ENCODE measurements at places on chromosomes 1 and 21.
A peak's percentile ranks its signal among the peaks of the same experiment; 100 is the strongest.

- DNase-seq, result no peak
These were observed 19.9 kb upstream of the TMEM39B start for GRCh38 chr1:32052887-32053286.

- no peak for DNase-seq
These were observed 8.9 kb upstream of the RAB3GAP2 start for GRCh38 chr1:220281159-220281574.

- DNase-seq, result no peak
These were observed 22.4 kb downstream of the PTTG1IP start for GRCh38 chr21:44850905-44851657.

DNA sequence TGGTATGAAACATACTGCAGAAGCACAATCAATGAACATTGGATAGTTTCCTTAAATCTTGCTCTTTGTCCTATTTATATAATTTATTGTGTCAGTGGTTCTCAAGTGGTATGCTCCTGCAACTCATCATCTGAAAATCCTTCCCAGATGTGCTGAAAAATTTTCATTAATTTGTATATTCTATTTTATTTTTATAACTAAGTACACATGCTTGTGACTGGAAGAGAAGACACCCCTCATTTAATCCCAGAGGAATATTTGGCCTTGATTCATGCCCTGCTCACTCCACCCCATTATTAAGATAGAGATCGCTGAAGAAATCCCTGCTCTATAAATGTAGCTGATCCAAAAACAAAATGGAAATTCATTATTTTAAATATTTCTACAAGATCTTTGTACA, 870.5 kb upstream of the CXADR start:
- no peak for DNase-seq

DNA sequence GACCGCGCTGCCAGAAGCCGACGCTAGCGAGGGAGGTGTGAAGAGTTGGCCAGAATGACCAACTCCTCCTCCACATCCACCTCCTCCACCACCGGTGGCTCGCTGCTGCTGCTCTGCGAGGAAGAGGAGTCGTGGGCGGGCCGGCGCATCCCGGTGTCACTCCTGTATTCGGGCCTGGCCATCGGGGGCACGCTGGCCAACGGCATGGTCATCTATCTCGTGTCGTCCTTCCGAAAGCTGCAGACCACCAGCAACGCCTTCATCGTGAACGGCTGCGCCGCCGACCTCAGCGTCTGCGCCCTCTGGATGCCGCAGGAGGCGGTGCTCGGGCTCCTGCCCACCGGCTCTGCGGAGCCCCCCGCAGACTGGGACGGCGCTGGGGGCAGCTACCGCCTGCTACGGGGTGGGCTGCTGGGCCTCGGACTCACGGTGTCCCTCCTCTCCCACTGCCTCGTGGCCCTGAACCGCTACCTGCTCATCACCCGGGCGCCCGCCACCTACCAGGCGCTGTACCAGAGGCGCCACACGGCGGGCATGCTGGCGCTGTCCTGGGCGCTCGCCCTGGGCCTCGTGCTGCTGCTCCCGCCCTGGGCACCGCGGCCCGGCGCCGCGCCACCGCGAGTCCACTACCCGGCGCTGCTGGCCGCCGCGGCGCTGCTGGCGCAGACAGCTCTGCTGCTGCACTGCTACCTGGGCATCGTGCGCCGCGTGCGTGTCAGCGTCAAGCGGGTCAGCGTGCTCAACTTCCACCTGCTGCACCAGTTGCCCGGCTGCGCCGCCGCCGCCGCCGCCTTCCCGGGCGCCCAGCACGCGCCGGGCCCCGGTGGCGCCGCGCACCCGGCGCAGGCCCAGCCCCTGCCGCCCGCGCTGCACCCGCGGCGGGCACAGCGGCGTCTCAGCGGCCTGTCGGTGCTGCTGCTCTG, 1.2 kb downstream of the GPR88 start:
- DNase-seq, result no peak

DNA sequence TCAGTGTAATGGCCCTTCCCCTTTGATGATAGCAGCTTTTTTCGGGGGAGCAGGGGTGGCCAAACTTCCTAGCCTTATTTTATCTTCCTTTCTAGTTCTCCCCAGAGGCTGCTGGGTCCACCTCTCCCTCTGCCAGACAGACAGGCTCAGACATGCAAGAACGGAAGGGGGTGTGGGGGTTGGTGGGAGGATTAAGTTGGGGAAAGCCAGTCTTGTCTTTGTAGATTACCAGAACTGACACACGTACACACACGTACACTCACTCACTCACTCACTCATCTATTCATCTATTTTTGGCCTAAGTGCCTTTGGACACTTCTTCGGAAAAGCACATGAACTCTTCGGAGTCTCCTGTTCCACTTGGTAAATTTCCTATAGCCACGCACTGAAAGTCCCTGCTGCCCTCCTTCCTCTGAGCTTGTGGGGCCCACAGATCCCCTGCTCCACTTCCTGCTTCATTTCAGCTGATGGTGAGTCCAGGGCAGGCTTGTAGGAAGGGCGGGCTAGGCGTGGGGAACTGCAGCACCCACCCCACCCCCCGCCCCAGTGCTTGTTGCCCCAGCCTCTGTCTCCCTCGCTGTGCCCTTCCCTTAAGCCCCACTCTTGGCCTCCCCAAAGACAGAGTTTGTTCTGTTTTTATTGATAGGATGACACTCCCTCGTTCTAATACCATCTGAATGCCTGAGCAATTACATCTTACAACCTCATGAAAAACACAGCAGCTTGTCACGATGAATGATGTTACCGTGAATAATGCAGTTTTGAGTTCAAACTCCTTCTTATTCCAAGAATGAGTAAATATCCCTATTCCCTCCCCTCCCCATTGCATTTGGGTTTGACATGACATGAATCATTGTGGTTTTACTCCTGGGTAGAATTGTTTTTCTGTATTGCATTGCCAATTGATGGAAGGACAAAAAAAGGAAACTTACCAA, 60.7 kb upstream of the ATP5PO start:
- peak; percentile 58 for DNase-seq

GRCh38 chr1:234188454-234188792, 184.8 kb upstream of the COA6 start:
- DNase-seq, result no peak

DNA sequence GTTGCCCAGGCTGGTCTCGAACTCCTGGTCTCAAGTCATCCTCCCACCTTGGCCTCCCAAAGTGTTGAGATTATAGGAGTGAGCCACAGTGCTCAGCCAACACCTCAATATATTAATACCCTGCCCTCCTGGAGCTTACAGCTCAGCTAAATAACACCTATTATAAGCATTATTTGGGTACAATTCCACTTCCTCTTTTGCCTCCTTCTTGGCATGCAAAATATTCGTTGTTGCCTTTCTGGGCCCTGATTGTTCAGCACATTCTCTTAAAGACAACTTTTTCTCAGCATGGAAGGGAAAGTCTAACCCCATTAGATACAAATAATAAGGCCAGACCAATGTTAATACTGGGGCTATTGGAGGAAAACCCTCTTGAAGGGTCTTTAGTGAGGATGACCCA, 2.8 kb downstream of the PAQR7 start:
- DNase-seq, result no peak

GRCh38 chr1:228228601-228229074, 20.8 kb downstream of the OBSCN start:
- no peak for DNase-seq

DNA sequence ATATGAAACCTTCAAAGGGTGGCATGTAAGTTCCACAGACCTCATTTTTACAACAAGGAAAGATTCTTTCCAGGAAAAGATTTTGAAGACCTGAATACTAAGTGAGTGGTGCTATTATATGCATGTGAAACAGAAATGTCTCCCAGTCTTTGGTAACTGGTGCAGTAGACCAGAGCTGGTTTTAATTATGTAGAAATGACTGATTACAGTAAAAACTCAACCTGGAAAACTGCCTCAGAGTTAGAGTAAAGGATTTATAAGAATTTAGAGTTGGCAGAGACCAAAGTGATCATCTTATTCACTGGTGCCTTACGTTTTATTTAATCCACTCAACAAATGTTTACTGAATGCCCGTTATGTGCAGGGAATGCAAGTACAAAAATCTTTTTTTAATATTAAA, 30.2 kb upstream of the LRRC8D start:
- DNase-seq, result no peak

- no peak for DNase-seq
These were observed 305.7 kb downstream of the SETD4 start for GRCh38 chr21:35754583-35754982.

GRCh38 chr1:101220906-101221305, 15.9 kb upstream of the S1PR1 start:
- no peak for DNase-seq

DNA sequence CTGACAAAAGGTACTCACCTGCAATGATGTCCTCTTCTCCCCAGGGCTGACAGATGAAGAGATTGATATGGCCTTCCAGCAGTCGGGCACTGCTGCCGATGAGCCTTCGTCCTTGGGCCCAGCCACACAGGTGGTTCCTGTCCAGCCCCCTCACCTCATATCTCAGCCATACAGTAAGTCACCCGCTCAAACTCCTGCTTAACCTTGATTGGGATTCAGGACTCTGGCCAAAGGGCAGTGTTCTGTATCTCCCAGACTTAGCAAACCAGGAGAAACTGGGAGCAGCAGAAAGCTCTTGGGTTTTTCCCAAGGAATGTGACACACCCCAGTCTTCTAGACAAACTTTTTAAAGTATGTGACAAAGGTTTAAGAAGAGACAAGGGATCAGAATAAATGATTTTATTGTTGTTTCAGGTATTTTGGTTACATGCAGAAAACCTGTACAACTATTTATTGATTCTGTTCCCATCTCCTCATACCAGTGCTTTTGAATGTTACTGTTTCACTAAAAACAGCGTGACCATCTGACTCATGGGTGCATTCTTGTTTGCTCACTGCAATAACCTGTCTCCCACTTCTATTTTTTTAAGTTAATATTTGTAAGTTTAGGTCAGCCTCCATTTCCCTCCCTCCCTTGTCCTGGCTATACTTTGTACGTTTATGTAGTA, 124.6 kb downstream of the PEX14 start:
- no peak for DNase-seq

DNA sequence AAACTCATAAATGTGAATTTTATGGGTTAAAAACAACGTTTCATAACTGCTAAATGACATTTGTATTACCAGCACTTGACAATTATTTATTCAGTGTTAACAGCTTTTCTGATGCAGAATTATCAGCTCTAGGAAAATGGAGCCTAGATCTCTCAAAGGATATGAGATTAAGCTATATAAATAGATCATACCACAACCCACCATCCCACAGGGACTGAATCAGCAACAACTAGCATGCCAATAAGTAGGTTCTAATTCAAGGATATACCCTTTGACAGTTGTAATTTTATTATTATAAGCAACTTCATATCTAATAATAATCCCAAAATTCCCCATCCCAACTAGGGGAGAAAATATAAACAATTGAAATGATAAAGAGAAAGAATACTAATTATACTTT, 275.4 kb upstream of the RGS18 start:
- DNase-seq, result no peak

DNA sequence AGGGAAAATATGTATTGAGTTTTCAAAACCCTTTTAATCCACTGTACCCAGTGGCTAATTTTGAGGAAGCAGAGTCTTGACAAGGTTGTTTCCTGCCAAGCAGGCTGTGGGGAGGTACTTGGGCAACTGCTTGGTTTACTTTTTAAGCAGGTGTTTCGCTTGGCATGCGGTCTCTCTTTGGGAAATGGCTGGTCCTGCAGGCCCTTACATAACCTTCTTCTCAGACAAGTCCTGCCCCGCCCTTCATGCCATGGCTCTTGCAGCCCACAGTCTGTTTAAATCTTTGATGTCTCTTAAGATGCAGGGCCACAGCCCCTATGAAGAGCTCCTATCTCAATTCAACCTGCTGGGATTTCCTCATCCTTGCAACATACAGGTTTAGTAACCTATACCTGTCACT, 36.0 kb upstream of the ABCD3 start:
- DNase-seq, result no peak

GRCh38 chr1:62180639-62181038, 14.0 kb upstream of the L1TD1 start:
- no peak for DNase-seq

DNA sequence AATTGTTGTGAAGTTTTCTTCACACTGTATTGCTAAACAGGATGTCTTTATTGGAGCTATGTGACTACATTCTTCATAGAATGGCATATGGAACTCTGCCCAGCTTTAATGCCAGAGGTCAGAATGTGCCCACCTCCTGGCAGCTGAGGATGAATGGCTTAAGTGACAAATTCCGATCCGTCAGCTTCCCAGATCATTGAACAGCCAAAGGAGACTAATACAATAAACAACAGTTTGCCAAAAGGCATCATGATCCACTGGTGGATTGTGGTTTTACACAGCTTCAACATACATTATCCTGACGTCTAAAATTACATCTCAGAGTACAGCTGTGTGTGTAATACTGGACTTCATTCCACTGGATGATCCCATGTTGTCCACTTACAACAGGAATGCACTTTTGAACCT, 68.7 kb upstream of the C1orf105 start:
- DNase-seq, result no peak

- DNase-seq, result no peak
These were observed 27.7 kb upstream of the PDXK start for GRCh38 chr21:43691086-43691795.

DNA sequence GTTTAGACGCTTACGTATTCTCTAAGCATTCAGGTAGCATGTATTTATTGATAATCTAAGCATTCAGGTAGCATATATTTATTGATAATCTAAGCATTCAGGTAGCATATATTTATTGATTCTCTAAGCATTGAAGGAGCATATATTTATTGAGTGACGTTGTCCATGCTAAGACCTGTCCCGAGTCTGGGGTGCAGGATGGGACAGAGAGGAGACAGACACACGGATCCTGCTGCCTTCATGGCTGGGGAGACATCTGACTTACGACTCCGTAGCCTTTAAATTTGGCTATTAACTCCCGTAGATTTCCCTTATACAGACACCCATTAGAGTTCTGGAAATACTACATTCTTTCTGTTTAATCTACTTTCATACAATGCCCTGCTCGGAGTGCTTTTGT, 982 bp downstream of the SCCPDH start:
- no peak for DNase-seq

GRCh38 chr1:236099355-236099974, 34.6 kb upstream of the NID1 start:
- no peak for DNase-seq

- DNase-seq, result no peak
These were observed 105.5 kb downstream of the HHAT start for GRCh38 chr1:210434223-210434622.
